Central memory CD8-positive, alpha-beta T cell (primary cell): ENCODE measurements at places on chromosomes 7 and 10.

DNA sequence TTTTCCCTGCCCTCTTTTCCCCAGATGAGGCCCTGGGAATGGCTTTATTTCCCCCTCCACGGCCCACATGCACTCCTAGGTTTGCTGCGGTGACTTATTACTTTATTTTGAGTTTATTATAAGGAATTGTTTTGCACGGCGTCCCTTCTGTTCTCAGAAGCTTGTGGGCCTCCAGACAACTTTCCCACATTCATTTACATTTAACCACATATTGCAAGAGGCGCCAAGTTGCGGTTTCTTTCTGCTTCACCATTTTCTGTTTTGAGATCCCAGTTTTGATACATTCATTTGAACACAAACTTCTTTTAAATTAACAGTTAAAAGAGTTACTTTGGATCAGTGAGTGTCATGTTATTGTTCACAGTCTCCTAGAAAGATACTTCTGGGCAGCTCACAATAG, 532.5 kb upstream of the MGMT start:
- H3K36me3 ChIP-seq: no peaks in the 10 kb centered on the region
- no peak overlapping the region for H3K27ac ChIP-seq
- H3K4me3 ChIP-seq: no peak overlapping the region
- H3K4me1 ChIP-seq: peaks cover 8% of the 10 kb centered on the region

DNA sequence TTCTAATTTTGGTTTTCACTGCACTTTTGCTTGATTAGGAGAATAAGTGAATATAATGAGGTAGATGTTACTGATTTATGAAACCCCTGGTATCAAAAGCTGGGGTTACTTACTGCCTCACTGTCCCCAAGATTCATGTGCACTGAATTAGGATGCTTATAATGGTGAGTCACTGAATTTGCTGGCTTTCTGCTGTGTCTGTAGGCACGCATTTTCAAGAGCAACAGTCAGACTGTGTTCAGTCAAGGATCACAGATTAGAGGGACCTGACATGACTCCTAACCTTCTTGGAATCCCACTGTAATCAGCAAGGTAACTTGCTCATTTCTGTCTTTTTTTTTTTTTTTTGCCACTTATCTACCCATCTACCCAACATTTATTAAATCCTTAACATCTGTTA, 59.7 kb downstream of the GPR85 start:
- H3K36me3 ChIP-seq: no peaks in the 10 kb centered on the region
- H3K4me1 ChIP-seq: no peaks in the 10 kb centered on the region
- H3K4me3 ChIP-seq: no peak overlapping the region
- no peak overlapping the region for H3K27ac ChIP-seq
- no peak for DNase-seq

- DNase-seq: no peak
- H3K4me1 ChIP-seq: no peaks in the 10 kb centered on the region
- no peaks in the 10 kb centered on the region for H3K36me3 ChIP-seq
- H3K4me3 ChIP-seq: no peak overlapping the region
These were observed 6.6 kb upstream of the AGFG2 start for GRCh38 chr7:100532165-100533022.

- H3K36me3 ChIP-seq: no peaks in the 10 kb centered on the region
- H3K27ac ChIP-seq: no peak overlapping the region
- no peak overlapping the region for H3K4me3 ChIP-seq
These were observed 36.2 kb upstream of the CHST3 start for GRCh38 chr10:71927776-71928592.

DNA sequence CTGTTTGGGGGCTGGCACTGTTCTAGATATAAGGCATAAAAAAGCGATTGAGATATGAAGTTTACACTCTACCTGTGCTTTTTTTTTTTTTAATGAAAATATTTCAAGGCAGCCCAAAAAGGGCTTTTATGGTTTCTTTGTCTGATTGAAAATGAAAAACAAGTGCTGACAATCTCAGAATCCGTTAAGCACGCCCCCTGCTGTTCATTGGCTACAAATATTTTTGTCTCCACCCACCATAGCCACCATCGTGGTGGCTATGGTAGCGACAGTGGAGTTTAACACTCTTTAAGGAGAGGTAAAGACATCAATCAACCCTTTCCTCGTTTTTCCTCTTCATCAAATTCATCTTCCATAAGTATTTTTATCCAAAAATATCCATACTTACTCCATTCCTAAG, 94.2 kb downstream of the CD36 start:
- no peak overlapping the region for H3K4me3 ChIP-seq
- DNase-seq: no peak
- no peaks in the 10 kb centered on the region for H3K27me3 ChIP-seq
- peaks cover 2% of the 10 kb centered on the region for H3K36me3 ChIP-seq
- no peak overlapping the region for H3K27ac ChIP-seq

- no peak for DNase-seq
- no peak overlapping the region for H3K4me3 ChIP-seq
- no peak overlapping the region for H3K27ac ChIP-seq
- no peaks in the 10 kb centered on the region for H3K4me1 ChIP-seq
- H3K27me3 ChIP-seq: peaks cover 12% of the 10 kb centered on the region
- no peaks in the 10 kb centered on the region for H3K36me3 ChIP-seq
These were observed 49.1 kb upstream of the FOXK1 start for GRCh38 chr7:4633012-4633411.

- DNase-seq: no peak
- no peaks in the 10 kb centered on the region for H3K36me3 ChIP-seq
- no peaks in the 10 kb centered on the region for H3K27me3 ChIP-seq
- H3K27ac ChIP-seq: no peak overlapping the region
- no peak overlapping the region for H3K4me3 ChIP-seq
These were observed 370.6 kb upstream of the IGFBP3 start for GRCh38 chr7:46291601-46292150.

DNA sequence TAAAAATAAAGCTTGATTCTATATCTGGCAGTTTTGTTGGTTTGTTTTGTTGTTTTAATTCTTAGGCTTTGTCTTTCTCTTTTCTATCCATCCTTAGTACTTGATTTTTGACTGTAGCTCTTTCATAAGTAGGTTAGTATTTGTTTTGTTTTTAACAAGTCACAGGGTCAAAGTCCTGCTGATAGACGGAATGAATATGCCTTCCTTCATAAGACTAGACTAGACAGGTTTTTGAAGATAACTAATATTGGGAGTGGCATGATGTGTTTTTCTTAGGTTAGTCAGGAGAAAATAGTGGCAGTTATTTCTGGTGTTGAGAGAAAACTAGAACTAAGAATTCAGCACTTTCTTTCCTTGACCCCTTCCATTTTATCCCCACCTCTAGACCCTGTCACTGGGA, 50.4 kb downstream of the CASD1 start:
- no peaks in the 10 kb centered on the region for H3K27me3 ChIP-seq
- no peaks in the 10 kb centered on the region for H3K4me1 ChIP-seq
- DNase-seq: no peak
- no peak overlapping the region for H3K27ac ChIP-seq
- no peak overlapping the region for H3K4me3 ChIP-seq

- no peaks in the 10 kb centered on the region for H3K36me3 ChIP-seq
- H3K27ac ChIP-seq: no peak overlapping the region
- no peaks in the 10 kb centered on the region for H3K27me3 ChIP-seq
- DNase-seq: no peak
These were observed 55.7 kb upstream of the CDK1 start for GRCh38 chr10:60722623-60723022.

DNA sequence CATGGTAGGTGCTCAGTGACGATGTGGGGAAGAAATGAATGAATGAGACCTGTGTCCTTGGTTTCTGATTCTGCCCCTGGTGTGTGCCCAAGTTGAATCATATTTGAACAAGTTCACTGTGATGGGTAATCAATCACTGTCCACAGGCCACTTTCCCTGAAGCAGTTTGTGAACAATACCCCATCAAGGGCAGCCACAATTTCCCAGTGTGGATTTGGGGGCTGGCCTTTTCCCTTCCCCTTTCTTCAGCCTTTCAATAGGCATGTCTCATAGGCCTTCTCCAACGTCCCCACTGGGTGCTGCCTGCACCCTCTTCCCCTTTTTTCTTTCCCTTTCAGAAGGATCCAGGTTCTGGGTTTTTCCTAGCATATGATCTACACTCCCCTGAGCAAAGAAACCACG, 64.7 kb downstream of the CREB5 start:
- no peak for DNase-seq
- H3K4me3 ChIP-seq: no peak overlapping the region
- no peak overlapping the region for H3K27ac ChIP-seq
- no peaks in the 10 kb centered on the region for H3K4me1 ChIP-seq

DNA sequence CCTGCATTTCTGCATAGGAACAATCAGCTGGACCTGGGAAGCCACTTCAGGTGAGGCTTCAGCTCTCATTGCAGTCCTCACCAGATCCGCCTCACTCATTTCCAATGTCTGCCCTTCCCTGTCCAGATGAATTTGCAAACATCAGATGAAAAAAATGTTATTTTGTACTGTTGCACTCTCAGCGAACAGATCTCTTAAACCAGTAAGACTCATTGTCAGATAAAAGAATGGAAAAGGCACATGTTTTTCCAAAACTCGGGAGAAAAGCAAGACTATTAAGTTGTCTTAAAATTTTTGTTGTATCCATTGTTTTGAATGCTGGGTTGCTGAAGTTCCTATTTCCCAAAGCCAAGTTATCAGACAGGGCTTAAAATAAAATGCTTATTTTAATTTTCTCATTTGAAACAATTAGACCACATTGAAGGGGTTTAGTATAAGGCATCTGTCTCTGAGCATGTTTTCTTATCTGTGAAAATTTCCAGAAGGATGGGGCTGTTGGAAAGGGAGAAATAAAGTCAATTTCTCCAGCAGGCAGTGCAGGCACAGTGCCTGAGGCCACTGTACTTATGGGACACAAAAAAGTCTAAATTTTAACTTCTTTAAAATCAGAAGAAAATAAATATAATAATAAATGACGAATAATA, 396.8 kb downstream of the KCNMA1 start:
- no peak for DNase-seq
- H3K27ac ChIP-seq: no peak overlapping the region
- peaks cover 7% of the 10 kb centered on the region for H3K27me3 ChIP-seq

DNA sequence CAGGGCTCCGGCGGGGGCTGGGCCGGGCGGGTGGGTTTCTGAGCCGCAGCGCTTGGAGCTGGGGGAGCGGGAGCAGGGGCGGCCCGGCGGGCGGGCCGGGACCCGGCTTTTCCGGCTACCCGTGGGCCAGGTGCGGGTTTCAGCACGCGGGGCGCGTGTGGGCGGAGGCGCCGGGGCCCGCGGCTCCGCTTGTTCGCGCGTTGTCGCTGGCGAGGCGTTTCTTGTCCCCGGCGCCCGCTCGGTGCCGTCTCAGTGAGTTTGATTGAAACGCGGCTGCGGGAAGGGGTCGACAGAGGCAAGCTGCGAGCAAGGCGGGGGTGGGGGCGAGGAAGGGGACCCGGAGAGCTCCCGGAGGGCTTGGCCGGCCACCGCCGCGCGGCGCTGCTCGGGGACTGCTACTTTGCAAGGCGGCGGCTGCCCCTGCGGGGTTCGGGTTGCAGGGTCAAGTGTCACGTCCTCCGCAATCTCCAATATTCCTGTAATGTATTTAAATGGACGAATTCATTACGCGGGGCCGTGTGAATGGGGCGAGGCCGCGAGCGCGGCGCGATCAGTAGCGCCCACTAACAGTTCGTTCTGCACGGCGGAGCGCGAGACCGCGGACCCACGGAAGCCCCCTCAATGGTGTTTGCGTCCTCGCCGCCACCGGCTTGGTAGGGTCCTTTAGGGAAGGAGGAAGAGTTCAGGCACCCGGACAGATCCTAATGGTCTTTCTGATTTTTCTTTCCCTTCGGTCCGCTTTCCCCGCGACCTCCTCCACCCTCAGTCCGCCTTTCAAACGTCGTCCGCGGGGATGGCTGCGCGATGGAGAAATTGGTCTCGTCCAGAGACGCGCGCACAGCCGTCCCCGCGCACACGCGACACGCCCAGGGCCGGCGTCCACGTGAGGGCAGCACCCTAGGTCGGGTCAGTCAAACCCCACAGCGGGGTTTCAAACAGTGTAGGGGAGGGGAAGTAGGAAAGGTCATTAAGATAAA, 76.9 kb downstream of the INSIG1 start:
- peaks cover 35% of the 10 kb centered on the region for H3K4me1 ChIP-seq
- H3K36me3 ChIP-seq: peaks cover 2% of the 10 kb centered on the region
- DNase-seq: no peak

- DNase-seq: no peak
- H3K36me3 ChIP-seq: no peaks in the 10 kb centered on the region
- H3K4me1 ChIP-seq: no peaks in the 10 kb centered on the region
- H3K4me3 ChIP-seq: no peak overlapping the region
- H3K27ac ChIP-seq: no peak overlapping the region
These were observed 5.8 kb upstream of the FAM3C start for GRCh38 chr7:121401896-121402295.

GRCh38 chr7:140364819-140365218, 33.5 kb downstream of the SLC37A3 start:
- H3K36me3 ChIP-seq: peaks cover 12% of the 10 kb centered on the region
- peaks cover 6% of the 10 kb centered on the region for H3K4me1 ChIP-seq
- no peak overlapping the region for H3K4me3 ChIP-seq
- no peaks in the 10 kb centered on the region for H3K27me3 ChIP-seq

DNA sequence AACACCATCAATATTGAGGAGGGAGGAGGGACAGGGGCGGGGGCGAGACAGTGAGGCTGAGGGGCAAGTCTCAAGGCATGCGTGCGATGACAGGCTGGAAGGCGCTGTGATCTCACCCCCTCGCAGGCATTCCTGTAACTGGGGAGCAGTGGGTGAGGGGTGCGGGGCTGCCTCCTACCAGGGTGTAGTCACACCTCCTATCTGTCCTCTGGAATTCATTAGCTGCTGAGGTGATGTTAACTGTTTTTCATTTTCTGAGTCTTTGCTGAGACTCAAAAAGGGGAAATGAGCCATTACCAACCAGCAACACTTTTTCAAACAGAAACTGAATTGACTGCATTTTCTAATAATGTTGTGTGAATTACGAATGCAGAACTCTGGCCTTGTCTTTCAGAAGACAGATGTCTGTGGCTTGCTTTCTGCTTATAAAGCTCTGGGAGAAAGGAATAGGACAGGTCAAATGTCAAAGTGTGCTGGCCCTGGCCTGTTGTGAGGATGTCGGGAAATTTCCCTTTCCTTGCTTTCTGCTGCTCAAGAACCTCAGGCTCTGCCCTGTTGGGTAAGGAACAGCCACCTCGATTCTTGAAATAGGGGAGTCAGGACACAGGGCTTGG, 23.7 kb upstream of the CDH23 start:
- peaks cover 17% of the 10 kb centered on the region for H3K27me3 ChIP-seq
- peaks cover 6% of the 10 kb centered on the region for H3K4me1 ChIP-seq
- no peak overlapping the region for H3K4me3 ChIP-seq
- H3K27ac ChIP-seq: no peak overlapping the region
- DNase-seq: no peak

- no peaks in the 10 kb centered on the region for H3K36me3 ChIP-seq
- H3K27me3 ChIP-seq: no peaks in the 10 kb centered on the region
- no peak overlapping the region for H3K4me3 ChIP-seq
These were observed 39.9 kb upstream of the EZH2 start for GRCh38 chr7:148924011-148924410.

DNA sequence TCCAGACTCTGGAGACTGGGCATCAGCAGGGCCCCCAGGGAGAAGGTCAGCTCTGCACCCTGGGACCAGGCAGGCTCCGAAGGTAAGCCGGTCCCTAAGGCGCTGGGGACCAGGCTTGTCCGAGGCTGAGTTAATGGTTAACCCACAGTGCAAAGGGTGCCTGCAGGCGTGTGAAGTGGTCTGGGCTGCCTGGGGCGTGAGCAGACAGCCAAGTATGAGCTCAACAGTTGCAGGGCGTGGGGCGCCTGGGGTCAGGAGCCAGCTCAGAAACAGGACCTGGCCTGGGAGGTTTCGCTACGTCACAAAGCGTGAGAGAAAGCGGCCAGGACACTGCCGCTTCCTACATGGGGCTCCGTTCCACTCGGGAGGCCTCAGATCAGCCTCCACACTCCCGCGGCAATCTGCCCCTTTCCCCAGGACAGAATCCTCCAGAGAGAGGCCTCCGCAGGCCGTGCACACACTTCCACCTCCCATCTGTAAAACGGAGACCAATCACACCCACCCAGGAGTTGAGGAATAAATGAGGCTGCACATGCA, 16.0 kb downstream of the PDGFA start:
- no peak for DNase-seq
- no peaks in the 10 kb centered on the region for H3K4me1 ChIP-seq
- no peak overlapping the region for H3K4me3 ChIP-seq
- H3K27me3 ChIP-seq: peaks cover 9% of the 10 kb centered on the region
- no peaks in the 10 kb centered on the region for H3K36me3 ChIP-seq
- H3K27ac ChIP-seq: no peak overlapping the region
